ENCODE measurements at places on chromosomes 4 and X.

- DNase-seq = no peak
These were observed 24.0 kb downstream of the DOCK11 start for GRCh38 chrX:118519411-118520215.

DNA sequence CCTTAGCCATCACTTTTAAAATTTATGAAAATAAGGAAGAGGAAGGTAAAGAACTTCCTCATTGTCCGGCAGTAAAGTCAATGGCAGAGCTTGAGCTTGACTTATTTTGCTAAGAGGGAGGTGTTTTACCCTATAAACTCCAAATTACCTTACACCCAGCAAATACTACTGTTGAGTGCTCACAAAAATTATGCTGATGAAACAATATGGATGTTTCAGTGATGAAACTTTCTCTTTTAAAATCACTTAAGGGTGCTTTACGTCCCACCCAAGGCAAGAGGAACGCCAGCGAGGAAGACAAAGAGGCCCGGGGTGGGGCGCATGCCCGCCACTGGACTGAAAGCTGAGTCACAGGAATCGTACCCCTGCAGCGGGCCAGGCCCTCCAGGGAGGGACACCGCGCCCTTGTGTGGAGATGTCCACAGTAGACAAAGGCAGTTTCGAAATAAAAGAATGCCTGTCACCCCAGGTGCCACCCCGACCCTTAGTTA is 560 bp upstream of the TMSB4X start:
- DNase-seq = no peak

DNA sequence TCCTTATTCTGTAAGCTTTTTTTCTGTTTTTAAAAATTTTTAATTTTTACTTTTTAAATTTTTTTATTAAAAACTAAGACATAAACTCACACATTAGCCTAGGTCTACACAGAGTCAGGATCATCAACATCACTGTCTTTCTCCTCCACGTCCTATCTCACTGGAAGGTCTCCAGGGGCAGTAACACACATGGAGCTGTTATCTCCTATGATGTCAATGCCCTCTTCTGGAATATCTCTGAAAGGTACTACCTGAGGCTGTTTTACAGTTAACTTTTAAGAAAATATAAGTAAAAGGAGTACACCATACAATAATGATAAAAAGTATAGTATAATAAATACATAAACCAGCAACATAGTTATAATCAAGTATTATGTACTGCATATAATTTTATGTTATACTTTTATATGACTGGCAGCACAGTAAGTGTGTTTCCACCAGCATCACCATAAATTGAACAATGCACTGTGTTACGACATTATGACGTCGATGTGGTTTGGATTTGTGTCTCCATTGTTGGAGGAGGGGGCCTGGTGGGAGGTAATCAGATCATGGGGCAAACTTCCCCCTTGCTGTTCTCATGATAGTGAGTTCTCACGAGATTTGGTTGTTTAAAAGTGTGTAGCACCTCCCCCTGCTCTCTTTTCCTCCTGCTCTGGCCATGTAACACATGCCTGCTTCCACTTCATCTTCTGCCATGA is 21.3 kb downstream of the IL15 start:
- DNase-seq = no peak

GRCh38 chr4:152009983-152010709 is 249.3 kb upstream of the GATB start:
- no peak for DNase-seq

- no peak for DNase-seq
These were observed 274.3 kb downstream of the FRMPD4 start for GRCh38 chrX:12412561-12412960.

DNA sequence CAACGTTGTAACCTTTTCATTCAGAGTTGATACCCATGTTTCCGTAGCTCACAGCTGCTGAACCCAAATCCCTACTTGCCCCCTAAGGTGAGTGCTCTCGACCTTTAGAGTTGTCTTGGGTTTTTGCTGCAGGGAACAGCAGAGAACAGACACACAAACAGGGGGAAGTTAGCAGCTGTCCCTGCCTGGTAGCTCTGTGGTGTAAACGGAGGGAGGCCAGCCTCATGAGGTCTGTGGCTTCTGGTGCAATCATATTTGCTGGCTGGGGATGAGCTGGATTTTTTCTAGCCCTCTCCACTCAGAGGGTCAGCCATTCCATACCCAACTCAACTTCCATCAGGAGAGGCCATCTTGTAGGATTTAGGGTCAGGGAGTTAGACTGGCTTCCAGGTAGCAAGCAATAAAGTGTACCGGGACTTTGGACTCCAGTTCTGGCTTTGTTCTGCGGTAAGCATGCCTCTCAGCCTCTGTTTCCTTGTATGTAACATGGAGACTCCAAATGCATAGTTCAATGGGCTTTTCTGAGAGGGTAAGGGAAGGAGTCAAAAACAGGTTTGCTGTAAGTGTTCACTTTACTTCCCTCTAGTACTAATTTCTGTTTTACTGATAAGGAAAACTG is 218.9 kb downstream of the MID1IP1 start:
- no peak for DNase-seq

GRCh38 chrX:115679460-115679859 is 118.5 kb downstream of the PLS3 start:
- DNase-seq = peak; percentile 15

DNA sequence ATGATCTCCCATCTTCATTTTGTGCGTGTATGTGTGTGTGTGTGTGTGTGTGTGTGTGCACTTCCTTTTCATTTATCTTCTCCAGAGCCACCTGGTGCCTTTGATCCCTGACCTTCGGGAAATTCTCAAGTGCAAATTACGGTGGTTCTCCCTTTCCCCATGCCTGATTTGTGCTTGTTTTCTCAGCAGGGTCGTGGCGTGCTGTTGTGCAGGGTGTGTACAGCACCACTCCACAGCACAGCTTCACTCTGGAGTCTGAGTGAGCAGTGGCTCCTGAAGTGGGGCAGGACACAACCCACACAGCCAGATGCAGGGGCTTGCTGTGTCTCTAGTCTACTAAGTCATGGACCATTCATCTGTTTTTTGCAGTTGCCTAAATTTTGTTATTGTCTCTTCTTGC is 114.2 kb upstream of the TBC1D9 start:
- no peak for DNase-seq

DNA sequence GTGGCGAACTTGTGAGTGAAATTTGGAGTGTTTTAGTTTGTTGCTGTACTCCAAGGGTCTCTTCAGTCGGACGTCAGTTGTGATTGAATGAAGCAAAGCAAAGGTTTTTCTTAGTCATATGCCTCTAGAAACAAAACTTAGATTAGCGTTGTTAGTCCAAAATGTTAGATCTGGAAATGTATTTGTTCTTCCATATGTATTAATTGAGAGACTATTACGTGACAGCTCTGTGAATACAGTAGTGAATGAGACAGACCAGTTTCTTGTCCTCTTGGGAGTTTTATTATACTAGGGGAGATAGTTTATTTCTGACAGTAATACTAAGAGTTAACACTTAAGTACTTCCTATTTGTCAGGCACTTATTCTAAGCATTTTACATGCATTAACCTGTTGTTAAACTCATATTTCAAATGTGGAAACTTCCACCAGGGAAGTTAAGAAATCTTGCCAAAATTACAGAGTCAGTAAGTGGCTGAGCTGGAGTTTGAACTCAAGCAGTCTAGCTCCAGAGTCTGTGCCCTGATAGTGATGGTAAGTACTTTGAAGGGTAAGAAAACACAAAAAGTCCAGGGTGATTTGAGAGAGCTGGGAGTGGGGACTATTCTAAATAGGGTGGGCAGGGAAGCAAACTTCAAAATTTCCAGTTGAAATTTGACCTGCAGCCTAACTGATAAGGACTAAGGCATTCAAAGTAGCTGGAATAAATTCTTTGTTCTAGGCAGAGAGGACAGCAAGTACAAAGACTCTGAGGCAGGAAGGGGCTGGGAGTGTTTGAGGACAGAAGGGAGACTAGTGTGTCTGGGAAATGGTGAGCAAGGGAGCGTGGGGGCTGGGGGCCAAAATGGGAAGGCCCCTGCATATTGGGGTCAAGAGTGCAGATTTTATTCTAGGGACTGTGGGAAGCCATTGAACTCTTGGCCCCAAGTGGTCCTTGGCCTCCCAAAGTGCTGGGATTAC is 17.0 kb downstream of the ADD1 start:
- no peak for DNase-seq

- DNase-seq = peak; percentile 4
These were observed 225.0 kb upstream of the PUDP start for GRCh38 chrX:7372825-7373525.

DNA sequence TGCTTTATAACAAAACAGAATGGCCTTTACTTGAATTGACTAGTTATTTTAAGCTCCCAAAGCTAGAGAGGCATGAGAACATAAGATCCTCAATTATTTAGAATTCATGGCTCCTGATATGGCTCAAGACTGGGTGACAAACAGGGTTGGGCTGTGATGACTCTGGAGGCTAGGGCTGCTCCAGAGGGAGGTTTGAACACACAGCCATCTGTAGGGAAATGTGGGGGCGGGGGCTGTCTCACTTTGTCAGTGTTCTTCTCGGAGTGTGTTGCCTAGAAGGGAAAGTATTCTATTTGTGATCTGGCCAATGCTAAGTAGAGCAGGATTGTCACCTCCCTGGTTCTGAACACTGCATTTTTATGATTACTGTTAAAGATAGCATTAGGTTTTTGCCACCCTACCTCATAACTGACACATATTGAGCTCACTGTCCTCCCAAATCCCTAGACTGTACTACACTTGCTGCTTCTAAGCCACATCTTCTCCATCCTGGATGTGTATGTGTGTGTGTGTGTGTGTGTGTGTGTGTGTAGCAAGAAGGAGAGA is 45.9 kb downstream of the VSIG4 start:
- DNase-seq = no peak

- DNase-seq = no peak
These were observed 876.6 kb upstream of the GRID2 start for GRCh38 chr4:91427171-91427570.

DNA sequence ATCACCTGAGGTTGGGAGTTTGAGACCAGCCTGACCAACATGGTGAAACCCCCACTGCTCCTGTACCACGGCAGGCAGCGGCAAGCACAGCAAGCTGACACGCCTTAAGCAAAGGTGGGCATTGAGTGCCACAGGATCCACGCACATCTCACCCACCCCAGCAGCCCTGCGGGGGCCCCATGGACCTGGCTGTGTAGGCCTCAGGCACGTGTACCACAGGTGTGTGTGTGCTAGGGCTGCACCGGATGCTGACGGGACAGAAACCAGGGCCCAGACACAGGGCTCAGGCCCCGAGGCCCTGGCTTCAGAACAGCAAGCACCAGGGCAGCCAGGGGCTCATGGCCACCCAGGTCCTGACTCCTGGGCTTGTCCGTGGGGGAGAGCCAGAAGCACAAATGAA is 46.8 kb downstream of the GAK start:
- no peak for DNase-seq

- no peak for DNase-seq
These were observed 94.1 kb downstream of the BCOR start for GRCh38 chrX:40003428-40004245.

GRCh38 chr4:39565878-39566600 is 38.8 kb upstream of the UGDH start:
- no peak for DNase-seq

- peak; percentile 69 for DNase-seq
These were observed 691 bp downstream of the MAGED1 start for GRCh38 chrX:51893931-51894696.

DNA sequence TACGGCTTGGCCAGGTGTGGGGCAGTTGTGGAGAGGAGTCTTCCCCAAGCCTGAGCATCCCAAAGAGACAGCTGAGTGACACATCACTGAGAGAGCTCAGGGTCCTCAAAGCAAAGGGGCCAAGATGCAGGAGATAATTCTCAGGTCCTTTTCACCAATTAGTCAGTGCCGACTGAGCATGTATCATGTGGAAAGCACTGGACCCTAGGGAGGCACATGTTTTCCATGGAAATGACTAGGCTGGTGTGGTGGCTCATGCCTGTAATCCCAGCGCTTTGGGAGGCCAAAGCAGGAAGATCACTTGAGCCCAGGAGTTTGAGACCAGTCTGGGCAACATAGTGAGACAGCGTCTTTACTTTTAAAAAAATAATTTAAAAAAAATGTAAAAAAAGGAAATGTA is 67.3 kb upstream of the PRPS1 start:
- no peak for DNase-seq

DNA sequence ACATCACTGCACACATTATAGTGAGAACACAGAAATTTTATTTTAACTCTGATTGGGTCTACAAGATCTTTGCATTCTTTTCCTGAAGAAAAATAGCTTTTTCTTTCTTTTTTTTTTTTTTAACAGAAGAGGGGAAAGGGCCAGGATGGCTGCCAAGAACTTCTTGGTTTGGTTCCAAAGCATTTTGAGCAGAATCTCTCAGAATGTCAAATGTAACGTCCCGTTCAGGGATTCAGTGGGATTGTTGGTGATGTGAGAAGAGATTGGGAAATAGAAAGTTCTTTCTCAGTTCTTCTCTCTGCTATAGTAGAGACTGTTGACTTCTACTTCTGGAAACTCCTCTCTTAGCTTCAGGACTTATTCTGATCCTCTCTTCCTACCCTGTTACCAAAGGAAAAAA is 70.9 kb upstream of the CBR4 start:
- DNase-seq = peak; percentile 86

- DNase-seq = no peak
These were observed 16.5 kb upstream of the MXRA5 start for GRCh38 chrX:3362956-3363355.

DNA sequence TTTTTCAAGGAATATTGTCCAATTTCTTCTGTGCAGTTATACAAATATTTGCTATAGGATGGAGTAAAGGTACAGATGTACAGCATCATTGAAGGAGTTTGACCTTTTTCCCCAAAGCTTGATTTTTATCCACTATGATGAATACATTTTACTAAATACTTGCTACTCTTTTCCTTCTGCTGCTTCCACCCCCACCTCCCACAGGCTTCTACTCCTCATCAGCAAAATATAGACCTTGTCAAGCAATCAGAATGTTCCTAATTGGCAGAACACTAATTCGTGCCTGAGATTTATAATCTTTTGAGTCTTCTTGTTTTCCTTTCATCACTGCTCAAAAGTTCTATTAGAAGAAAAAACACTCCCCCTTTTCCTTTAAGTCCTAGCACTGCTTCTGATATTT is 3.8 kb upstream of the THAP9 start:
- no peak for DNase-seq

GRCh38 chr4:30728311-30728710 is 8.1 kb downstream of the PCDH7 start:
- DNase-seq = no peak

DNA sequence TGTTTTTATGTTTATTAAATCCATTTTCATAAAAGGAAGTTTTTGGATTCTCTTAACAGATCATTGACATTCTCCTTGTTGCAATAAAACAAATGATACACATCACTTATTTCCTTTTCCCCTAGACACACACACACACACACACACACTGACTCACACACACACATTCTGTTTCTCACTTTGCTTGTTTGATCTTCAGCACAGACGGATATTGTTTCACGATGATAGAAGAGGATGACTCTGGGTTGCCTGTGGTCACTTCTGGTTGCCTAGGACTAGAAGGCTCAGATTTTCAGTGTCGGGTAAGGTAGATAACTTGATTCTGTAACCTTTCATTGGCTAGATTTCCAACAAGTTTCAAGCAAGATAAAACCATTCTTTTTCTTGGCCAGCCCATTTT is 356.8 kb downstream of the BMPR1B start:
- DNase-seq = no peak

DNA sequence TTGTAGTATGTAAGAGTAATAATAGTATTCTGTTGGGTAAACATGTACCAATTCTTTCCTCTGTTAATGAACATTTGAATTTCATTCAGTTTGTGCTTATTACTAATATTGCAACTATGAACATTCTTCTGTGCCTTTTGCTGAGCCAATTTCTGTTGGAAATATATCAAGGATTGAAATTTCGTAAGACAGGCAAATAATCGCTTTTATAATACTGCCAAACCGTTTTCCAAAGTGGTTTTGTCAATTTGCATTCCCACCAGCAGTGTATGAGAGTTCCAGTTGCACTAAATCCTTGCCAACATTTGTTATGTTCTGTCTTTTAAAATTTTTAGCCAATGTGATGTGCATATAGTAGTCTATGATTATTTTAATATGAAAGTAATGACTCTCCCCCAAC is 38.6 kb downstream of the MAGEB17 start:
- DNase-seq = no peak
